ENCODE measurements at places on chromosomes 5 and 9.

GRCh38 chr9:133377721-133378216, 1.6 kb downstream of the STKLD1 start:
- DNase-seq, result no peak

DNA sequence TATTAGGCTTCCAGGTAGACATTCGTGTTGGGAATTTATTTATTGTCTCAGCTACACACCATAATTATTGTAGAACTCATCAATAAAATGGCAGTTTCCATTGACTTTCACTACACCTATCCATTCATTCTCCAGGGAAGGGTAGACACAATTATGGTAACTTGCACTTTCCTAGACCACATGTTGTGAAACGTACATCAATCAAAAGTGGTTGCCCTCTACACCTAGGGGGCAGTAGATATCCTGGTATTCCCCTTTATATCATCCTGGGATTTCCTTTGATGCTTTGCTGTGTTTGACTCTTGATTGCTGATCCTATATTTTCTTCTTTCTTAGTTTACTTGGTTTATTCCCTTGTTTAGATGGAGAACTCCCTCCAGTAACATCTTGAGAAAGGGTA, 47.9 kb downstream of the ADGRV1 start:
- DNase-seq, result no peak

DNA sequence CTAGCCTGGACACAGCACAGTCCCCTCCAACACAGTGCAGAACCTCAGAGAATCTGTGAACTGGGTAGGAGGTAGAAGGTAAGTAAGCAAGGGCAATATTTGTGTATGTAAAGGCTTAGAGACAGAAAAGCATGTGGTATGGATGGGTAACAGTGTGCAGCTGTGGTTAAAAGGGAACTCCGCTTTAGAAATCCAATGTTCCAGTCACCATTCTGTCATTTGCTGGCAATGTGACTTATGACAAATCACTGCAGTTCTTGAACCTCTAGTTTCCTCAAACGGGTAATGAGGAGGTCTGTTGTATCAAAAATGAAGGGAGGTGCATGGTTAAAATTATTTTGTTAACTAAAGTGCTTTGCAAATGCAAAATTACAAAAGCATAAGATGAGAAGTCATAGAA, 125.5 kb upstream of the IFNE start:
- DNase-seq, result no peak

DNA sequence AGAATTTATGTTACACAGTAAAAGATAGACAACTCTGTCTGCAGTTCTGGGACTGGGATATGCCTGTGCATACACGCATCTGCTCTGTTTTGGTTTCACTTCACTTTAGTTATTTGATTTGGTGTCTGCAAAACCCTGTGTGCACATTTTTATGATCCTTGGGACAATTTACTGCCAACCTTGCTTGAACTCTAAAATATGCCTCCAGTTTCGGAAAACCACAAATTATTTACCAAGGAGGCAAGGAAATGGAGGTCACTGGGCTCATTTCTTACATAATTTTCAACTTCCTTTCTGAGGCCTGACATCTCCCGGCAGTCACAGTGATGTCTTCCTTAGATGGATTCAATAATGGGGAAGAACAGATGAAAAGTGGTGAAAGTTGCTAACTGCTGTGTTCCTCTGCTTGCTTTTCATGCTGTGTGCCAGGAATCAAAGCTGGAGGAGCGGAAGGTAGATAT, 61.2 kb upstream of the TAF11L2 start:
- DNase-seq, result no peak

DNA sequence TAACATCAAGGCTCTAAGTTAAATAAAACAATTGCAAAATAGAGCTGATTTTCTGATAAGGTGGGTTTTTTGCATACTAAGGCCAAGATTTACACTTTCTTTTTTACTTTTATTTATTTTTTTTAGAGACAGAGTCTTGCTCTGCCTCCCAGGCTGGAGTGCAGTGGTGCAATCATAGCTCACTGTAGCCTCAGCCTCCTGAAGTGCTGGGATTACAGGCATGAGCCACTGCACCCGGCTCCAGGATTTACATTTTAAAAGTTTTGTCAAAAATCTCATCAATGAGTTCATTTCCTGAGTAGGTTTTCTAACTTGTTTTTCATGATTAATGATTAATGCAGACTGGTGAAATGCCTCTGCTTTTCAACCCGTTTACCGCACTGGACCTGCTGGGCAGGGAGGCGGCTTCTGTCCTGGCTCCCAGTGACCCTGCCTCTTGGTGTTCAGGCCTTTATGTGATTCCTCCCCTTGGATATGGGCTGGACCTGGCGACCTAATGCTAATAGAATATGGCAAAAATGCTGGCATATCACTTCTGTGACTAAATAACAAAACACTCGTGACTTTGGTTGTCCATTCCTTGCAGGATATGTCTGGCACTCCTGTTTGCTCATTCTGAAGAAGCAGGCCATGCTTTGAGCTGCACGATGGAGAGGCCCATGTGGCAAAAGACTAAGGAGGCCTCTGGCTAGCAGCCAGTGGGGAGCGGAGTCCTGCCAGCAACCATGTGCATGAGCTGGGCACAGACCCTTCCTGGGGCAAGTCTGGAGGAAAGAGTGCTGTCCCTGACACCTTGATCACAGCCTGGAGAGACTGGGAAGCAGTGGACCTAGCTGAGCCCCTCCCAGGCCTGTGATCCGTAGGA, 72.2 kb upstream of the PTCH1 start:
- DNase-seq, result no peak

DNA sequence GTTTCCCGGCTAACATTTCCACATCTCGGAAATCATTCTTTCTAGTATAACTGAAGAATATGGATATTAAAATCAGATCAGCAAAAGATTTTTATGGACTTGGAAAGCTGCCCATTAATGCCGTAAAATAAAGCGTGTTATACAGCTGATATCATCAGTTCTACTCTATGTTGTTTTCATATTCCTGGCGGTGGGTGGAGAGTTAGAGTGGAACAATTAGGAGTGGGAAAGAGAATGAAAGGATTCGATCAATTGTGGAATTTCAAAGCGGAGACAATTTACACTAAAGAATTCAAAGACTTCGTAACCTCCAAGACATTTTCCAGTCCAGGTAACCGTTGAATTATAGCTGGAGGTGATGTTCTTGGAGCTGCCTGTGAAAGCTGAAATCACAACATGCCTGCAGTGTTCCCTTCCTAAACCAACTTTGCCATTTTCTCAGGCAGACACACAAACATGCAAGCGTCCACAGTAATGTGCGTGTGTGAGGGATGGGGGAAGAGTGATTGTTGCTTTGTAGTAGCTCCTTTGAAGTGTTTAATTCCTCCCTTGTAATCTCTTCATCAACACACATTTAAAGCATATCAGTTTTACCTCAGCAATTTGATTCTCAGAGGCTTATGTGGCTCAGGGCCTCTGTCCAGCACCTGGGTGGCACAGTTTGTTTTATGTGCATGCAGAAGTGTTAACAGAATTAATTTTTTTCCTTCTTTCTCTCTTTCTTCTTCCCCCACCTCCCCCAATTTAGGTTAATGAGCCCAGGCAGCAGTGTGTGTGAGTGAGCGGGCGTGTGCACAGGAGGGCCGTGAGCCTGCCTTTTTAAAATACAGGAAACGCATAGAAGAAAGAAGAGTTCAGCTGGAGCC, 544.1 kb downstream of the RAB3C start:
- DNase-seq, result no peak

GRCh38 chr9:93669958-93670207, 93.5 kb downstream of the PHF2 start:
- DNase-seq, result peak; percentile 58

- no peak for DNase-seq
These were observed 48.9 kb upstream of the CDKN2AIPNL start for GRCh38 chr5:134460551-134460950.

DNA sequence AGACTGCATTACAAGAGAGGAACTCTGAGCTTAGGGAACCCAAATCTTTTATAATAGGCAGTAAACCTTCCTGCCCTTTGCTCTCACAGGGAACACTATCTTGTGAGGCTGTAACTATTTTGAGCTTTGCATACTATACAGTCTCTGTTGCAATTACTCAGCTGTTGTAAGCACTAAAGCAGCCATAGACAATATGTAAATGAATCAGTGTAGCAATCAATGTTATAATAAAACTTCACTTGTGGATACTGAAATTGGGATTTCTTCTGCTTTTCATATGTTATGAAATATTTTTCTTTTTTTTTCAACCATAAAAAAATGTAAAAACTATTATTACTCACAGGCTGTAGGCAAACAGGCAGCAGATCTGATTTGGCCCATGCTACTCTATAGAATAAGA, 16.7 kb upstream of the UBQLN1 start:
- DNase-seq, result no peak

DNA sequence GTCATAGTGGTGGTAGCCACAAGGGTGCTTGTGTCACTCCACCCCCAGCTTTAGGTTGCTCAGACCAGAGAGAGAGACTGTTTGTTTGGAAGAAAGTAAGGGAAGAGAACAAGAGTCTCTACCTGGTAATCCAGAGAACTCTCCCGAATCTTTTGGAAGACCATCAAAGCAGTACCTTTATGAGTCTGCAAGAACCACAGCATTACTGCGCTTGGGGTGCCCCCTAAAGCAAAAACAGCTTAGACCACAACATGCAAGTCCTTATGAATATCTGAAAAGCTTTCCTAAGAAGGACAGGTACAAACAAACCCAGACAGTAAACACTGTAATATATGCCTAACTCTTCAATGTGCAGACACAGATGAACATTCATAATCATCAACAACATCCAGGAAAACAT, 1398.6 kb upstream of the C9orf72 start:
- no peak for DNase-seq

DNA sequence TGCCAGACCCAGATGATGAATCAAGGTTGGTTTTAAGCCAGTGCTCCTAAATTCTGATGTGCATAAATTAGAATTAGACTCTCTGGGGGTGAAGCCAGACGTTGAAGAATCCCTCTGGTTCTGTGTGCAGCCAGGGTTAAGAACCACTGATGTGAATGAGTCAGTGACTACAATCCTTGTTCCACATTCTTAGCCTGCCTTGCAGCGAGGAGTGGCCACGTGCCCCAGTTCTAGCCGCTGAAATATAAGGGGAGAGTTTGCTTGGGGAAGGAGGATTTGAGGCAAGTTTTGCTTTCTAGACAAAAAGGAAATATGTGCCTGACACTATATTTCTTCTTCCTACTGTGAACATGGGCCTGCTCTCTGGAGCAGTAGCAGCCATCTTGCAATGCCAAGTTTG, 34.2 kb upstream of the MSH3 start:
- DNase-seq, result no peak
